ENCODE measurements at places on chromosomes 3 and 15. TPM values are rescaled to one million over a fixed set of nuclear protein-coding genes. Genes with fewer than 3 reads are reported as not detected.

Gene PLCH1
- not detected for total RNA-seq

Gene CCK
- total RNA-seq: not detected

Gene ALDH1L1
- total RNA-seq: not detected

Gene DUOXA1
- total RNA-seq: 0.23 TPM

Gene CRYGS
- 12.1 TPM for total RNA-seq

- H3K4me3 ChIP-seq: no peak overlapping the region
- H3K27ac ChIP-seq: no peak overlapping the region
- DNase-seq: no peak
- no peaks in the 10 kb centered on the region for H3K27me3 ChIP-seq
- H3K36me3 ChIP-seq: no peaks in the 10 kb centered on the region
These were observed 853.8 kb downstream of the IGSF11 start for GRCh38 chr3:118180853-118181252.

DNA sequence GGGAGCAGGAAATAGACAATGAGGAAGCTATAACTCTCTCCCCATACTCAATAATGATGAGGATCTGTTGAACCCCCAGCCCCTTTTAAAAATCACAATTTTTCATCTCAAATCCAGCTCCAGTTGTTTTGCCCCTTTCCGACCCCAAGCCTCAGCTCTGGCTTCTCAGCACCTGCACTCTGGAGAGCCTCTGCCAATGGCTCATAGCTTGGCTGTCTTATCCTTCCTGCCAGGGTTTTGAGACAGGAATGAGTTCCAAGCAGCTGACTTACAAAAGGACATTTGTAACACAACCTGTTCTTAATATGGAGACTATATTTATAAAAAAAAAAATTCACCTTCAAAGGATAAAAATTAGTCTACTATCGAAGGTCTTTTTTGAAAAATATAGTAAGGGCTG is 105.9 kb upstream of the NEDD4 start:
- DNase-seq: no peak
- no peaks in the 10 kb centered on the region for H3K27me3 ChIP-seq
- H3K27ac ChIP-seq: no peak overlapping the region
- no peaks in the 10 kb centered on the region for H3K4me1 ChIP-seq
- H3K36me3 ChIP-seq: peaks cover 28% of the 10 kb centered on the region

GRCh38 chr3:73774645-73775044 is 149.9 kb upstream of the PDZRN3 start:
- no peaks in the 10 kb centered on the region for H3K36me3 ChIP-seq
- no peaks in the 10 kb centered on the region for H3K27me3 ChIP-seq
- DNase-seq: no peak
- H3K27ac ChIP-seq: no peak overlapping the region
